ENCODE measurements at places on chromosomes 6 and 20. TPM values are rescaled to one million over a fixed set of nuclear protein-coding genes. Genes with fewer than 3 reads are reported as not detected.

GRCh38 chr6:6287415-6287814 is 33.0 kb downstream of the F13A1 start:
- no peak overlapping the region for H3K4me3 ChIP-seq
- H3K27me3 ChIP-seq, result no peaks in the 10 kb centered on the region

The HLA-G gene
- total RNA-seq, result 0.18 TPM

DNA sequence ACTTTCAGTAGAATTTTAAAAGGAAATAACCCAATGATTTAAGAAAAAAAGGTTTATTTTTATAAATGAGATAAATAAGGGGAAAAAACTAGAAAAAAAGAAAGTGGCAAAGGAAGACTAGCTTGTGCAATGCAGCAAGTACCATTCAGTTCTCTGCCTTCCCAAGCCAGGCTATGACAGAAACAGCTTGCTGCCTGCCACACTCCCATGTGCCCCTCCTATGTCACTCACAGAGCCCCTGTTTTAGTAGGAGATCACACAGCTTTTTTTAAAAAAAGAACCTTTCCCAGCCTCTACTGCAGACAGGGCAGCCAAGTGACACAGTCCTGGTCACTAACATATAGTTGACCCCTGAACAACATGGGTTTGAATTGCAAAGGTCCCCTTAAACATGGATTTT is 13.5 kb downstream of the TBC1D7 start:
- no peak overlapping the region for H3K27ac ChIP-seq
- no peak overlapping the region for H3K4me3 ChIP-seq
- no peaks in the 10 kb centered on the region for H3K27me3 ChIP-seq
- peaks cover 24% of the 10 kb centered on the region for H3K36me3 ChIP-seq
- no peak for DNase-seq

The TUBB1 gene
- total RNA-seq, result not detected

DNA sequence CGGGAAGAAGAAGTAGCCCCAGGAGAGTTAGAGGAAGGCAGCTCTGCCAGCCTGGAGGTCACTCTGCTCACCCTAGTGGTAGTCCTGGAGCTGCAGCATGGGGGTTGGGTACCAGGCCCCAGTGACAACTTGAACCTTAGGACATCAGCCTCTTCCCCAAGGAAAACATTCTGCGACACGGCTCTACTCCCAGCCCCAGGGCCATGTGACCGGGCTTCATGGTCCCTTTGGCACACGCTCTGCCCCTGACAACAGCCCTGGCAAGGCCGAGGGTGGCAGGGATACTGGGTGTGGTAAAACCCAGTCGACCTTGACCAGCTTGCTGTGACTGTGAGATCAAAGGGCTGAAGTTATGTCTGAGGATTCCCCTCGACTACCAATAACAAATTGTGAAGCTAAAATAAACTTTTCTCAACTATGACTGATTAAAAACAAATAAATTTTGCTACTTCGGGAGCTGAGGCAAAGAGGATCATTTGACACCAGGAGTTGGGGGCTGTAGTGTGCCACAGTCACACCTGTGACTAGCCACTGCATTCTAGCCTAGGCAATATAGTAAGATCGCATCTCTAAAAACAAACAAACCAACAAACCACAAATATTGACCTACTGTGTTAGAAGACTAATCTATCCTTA is 24.4 kb upstream of the ARID1B start:
- no peaks in the 10 kb centered on the region for H3K36me3 ChIP-seq
- H3K27me3 ChIP-seq, result peaks cover 4% of the 10 kb centered on the region
- no peak overlapping the region for H3K4me3 ChIP-seq
- H3K4me1 ChIP-seq, result no peaks in the 10 kb centered on the region
- H3K27ac ChIP-seq, result no peak overlapping the region
- no peak for DNase-seq

DNA sequence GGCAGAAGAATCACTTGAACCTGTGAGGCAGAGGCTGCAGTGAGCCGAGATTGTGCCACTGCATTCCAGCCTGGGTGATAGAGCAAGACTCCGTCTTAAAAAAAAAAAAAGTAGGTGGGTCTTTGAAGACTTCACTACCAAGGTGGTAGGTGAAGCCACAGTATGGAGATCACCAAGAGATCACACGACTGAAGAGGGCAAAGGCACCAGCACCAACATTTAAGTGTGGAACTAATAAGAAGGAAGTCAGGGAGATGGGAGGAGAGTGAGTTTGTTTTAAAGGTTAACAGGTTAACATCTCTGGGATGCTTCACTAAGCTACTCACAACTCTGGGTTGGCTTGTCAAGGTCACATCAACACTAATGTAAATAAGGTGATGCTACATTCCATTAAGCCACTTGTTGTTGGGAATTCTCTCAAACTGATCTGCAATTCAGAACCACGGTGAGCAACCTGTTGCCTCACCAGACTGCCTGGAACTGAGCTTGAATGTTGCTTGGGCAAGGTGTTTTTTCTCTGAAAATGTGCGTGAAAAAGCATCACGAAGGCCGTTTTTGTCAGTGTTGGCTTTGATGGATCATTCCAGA is 48.7 kb downstream of the KCTD20 start:
- peaks cover 3% of the 10 kb centered on the region for H3K27me3 ChIP-seq
- no peak for DNase-seq
- peaks cover 35% of the 10 kb centered on the region for H3K4me1 ChIP-seq
- no peak overlapping the region for H3K27ac ChIP-seq

The MMP24OS gene
- 98.5 TPM for total RNA-seq

The ACTL10 gene
- total RNA-seq, result 2.2 TPM

The DAAM2 gene
- total RNA-seq, result 8.8 TPM

DNA sequence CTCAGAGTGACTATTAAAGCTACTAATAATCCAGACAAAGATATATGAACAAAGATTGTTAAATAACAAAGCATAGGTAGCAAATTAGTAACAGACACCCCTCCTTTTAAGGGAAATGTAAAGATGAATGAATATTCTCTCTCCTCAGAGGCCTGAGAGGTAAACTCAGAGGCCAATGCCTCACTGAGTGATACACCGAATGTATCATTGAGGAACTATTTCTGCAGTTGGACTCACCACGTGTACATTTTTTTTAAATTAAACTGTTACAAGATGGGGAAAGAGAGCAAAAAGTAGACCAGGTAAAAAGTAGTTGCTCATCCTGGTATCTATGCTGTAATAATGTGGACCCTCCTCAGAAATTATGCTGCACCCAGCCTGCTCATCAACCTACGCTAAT is 72.3 kb upstream of the IPCEF1 start:
- H3K4me1 ChIP-seq, result peaks cover 66% of the 10 kb centered on the region
- H3K27ac ChIP-seq, result peak overlapping the region; percentile 76
- H3K4me3 ChIP-seq, result no peak overlapping the region
- peaks cover 50% of the 10 kb centered on the region for H3K36me3 ChIP-seq

DNA sequence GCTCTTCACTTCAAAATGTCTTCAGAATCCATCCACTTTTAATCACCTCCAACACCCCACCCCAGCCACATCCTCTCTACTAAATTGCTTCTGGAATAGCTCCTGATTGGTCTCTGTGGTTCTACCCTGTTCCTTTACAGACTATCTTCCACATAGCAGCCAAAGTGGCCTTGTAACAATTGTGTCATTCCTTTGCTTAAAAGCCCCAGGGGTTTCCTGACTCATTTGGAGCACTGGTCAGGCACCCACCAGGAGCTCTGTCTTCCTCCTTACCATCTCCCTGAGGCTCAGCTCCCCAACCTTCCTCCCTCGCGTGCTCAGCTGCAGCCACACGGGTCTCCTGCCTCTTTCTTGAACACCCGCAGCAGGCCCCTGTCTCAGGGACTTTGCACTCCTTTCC is 126.8 kb downstream of the HIVEP1 start:
- 0 out of 2 replicates have a peak overlapping the region, but pooled peaks have one; percentile 4 for H3K4me3 ChIP-seq
- peaks cover 48% of the 10 kb centered on the region for H3K36me3 ChIP-seq
- peak overlapping the region; percentile 50 for H3K27ac ChIP-seq
- DNase-seq, result no peak

GRCh38 chr6:145733810-145734209 is 1.5 kb downstream of the EPM2A start:
- H3K27ac ChIP-seq, result peak overlapping the region; percentile 42
- peaks cover 35% of the 10 kb centered on the region for H3K4me1 ChIP-seq
- no peak for DNase-seq
- H3K4me3 ChIP-seq, result peak overlapping the region; percentile 95

The PNLDC1 gene
- not detected for total RNA-seq

The C4A gene
- 1.8 TPM for total RNA-seq

GRCh38 chr6:31898383-31899011 is 999 bp upstream of the EHMT2 start:
- H3K4me3 ChIP-seq, result peak overlapping the region; percentile 92
- H3K36me3 ChIP-seq, result no peaks in the 10 kb centered on the region
- H3K27me3 ChIP-seq, result peaks cover 5% of the 10 kb centered on the region
- peak; percentile 20 for DNase-seq

- no peak overlapping the region for H3K4me3 ChIP-seq
- H3K36me3 ChIP-seq, result no peaks in the 10 kb centered on the region
- peak; percentile 22 for DNase-seq
- peaks cover 9% of the 10 kb centered on the region for H3K27me3 ChIP-seq
These were observed 23.0 kb downstream of the CEBPB start for GRCh38 chr20:50213531-50214106.

The BTN1A1 gene
- not detected for total RNA-seq

GRCh38 chr20:11901127-11901526 is 16.6 kb upstream of the BTBD3 start:
- peaks cover 10% of the 10 kb centered on the region for H3K36me3 ChIP-seq
- peaks cover 69% of the 10 kb centered on the region for H3K4me1 ChIP-seq
- DNase-seq, result peak; percentile 83
- H3K27me3 ChIP-seq, result no peaks in the 10 kb centered on the region

Data from HFFc6 (cell line).